ENCODE measurements at places on chromosomes 1 and 21. TPM values are rescaled to one million over a fixed set of nuclear protein-coding genes. Genes with fewer than 3 reads are reported as not detected.

RNF11 gene
- 14.3 TPM for polyA plus RNA-seq

DNA sequence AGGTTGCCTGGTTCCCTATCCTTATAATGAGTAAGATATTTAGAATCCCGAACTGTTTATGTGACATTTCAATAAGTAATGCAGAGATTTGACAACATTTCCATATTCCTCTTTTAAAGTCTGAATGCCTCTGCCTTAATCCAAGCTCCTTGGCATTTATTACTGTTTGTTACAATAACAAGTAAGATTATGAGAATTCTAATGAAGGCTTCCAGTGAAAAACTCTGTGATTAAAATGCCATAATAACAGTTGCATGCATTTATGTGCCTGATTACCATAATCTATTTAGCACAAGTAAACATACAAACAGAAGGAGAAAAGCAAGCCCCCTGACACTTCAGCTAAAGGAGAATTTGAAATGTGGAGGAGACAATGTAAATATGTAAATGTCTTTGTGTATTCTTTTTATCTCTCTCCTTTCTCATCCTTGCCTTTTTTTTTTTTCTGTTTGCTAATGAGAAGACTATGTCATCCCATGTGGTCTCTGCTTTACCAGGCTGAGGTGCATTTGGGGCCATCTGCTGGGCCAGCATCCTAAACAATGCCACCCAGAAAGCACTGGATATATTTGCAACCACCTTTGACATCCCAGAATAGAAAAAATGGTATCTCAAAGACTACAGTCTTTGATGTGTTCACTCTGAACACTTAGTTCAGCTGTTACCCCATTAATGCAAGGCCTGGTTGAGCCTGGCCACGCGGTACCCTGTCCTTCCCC, 17.2 kb upstream of the OLIG2 start:
- H3K4me3 ChIP-seq = no peak overlapping the region
- peaks cover 37% of the 10 kb centered on the region for H3K27me3 ChIP-seq
- H3K36me3 ChIP-seq = no peaks in the 10 kb centered on the region
- DNase-seq = no peak
- no peak overlapping the region for H3K27ac ChIP-seq

NBPF19 gene
- 2.2 TPM for polyA plus RNA-seq

- H3K4me3 ChIP-seq = no peak overlapping the region
- H3K27me3 ChIP-seq = peaks cover 20% of the 10 kb centered on the region
- H3K36me3 ChIP-seq = no peaks in the 10 kb centered on the region
- no peaks in the 10 kb centered on the region for H3K4me1 ChIP-seq
- H3K27ac ChIP-seq = no peak overlapping the region
- DNase-seq = no peak
Measured at GRCh38 chr1:64498325-64498724, 28.4 kb downstream of the CACHD1 start.

GRCh38 chr21:44408226-44408625, 47.1 kb upstream of the LRRC3 start:
- H3K4me3 ChIP-seq = no peak overlapping the region
- no peaks in the 10 kb centered on the region for H3K4me1 ChIP-seq
- H3K27ac ChIP-seq = peak overlapping the region; percentile 88
- no peaks in the 10 kb centered on the region for H3K27me3 ChIP-seq
- H3K36me3 ChIP-seq = peaks cover 11% of the 10 kb centered on the region

GRCh38 chr1:224205438-224205840, 22.4 kb downstream of the DEGS1 start:
- no peaks in the 10 kb centered on the region for H3K27me3 ChIP-seq
- peak overlapping the region; percentile 81 for H3K4me3 ChIP-seq
- peak overlapping the region; percentile 60 for H3K27ac ChIP-seq
- no peaks in the 10 kb centered on the region for H3K36me3 ChIP-seq

DNA sequence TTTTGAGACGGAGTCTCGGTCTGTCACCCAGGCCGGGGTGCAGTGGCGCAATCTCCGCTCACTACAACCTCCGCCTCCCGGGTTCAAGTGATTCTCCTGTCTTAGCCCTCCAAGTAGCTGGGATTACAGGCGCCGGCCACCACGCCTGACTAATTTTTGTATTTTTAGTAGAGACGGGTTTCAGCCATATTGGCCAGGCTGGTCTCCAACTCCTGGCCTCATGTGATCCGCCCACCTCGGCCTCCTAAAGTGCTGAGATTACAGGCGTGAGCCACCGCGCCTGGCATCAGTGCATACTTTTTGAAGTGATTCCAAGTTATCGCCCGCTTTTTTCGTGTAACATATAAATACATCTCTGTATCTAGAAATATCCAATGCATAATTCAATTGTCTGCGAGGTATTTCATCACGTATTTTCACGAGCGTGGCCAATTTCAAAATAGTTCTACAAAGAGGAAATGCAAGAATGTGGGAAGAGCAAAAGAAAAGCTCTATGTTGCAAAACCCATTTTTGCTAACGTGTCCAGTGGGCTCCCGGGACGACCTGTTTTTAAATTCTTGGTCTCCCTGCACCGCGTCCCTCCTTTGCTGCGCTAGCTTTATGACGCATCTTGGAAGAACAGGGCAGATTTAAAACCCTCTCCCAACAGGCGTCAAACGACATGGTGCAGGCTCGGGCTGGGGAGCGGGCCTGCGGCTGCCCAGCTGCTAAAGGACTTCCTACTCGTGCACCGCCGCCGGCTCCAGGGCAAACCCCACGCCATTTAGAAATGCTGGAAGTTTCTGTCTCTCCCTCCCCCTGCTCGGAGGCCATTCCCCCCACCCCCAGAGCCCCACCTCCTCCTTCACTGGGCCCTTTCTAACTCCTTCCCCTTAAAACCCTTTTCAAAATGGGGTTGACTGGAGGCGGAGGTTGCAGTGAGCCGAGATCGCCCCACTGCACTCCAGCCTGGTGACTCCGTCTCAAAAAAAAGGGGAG, 923 bp upstream of the IFNGR2 start:
- H3K4me3 ChIP-seq = peak overlapping the region; percentile 85
- DNase-seq = peak; percentile 48
- H3K27ac ChIP-seq = peak overlapping the region; percentile 91
- H3K4me1 ChIP-seq = peaks cover 53% of the 10 kb centered on the region
